ENCODE measurements at places on chromosomes 6 and 20. TPM values are rescaled to one million over a fixed set of nuclear protein-coding genes. Genes with fewer than 3 reads are reported as not detected.

Gene PRDM13
- total RNA-seq = not detected

DNA sequence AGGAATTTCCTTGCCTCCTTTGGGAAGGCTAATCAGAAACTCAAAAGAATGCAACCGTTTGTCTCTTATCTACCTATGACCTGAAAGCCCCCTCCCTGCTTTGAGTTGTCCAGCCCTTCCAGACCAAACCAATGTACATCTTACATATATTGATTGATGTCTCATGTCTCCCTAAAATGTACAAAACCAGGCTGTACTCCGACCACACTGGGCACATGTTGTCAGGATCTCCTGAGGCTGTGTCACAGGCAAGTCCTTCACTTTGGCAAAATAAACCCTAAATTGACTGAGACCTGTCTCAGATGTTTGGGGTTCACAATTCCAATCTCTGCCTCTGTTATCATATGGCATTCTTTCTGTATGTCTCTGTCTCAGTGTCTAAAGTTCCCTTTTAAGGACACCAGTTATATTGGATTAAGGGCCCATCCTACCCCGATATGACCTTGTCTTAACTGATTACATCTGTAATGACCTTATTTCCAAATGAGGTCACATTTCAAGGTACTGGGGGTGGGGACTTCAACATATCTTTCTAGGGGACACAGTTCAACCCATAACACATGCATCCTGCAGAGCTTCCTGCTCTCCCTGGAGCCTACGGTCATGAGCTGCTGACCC is 513.5 kb upstream of the JARID2 start:
- no peaks in the 10 kb centered on the region for H3K36me3 ChIP-seq
- peaks cover 60% of the 10 kb centered on the region for H3K4me1 ChIP-seq
- no peaks in the 10 kb centered on the region for H3K27me3 ChIP-seq
- no peak for DNase-seq
- H3K4me3 ChIP-seq = no peak overlapping the region

- H3K27me3 ChIP-seq = no peaks in the 10 kb centered on the region
- H3K36me3 ChIP-seq = no peaks in the 10 kb centered on the region
- H3K4me3 ChIP-seq = no peak overlapping the region
These were observed 137.7 kb upstream of the AKAP12 start for GRCh38 chr6:151101816-151102694.

- no peak overlapping the region for H3K27ac ChIP-seq
- H3K4me1 ChIP-seq = no peaks in the 10 kb centered on the region
- no peak for DNase-seq
- peaks cover 6% of the 10 kb centered on the region for H3K36me3 ChIP-seq
These were observed 36.2 kb upstream of the BAG2 start for GRCh38 chr6:57135885-57136284.

GRCh38 chr6:5175635-5176034 is 85.1 kb downstream of the LYRM4 start:
- no peak for DNase-seq
- no peaks in the 10 kb centered on the region for H3K27me3 ChIP-seq
- H3K27ac ChIP-seq = peak overlapping the region; percentile 82
- peaks cover 32% of the 10 kb centered on the region for H3K4me1 ChIP-seq
- H3K4me3 ChIP-seq = no peak overlapping the region
- no peaks in the 10 kb centered on the region for H3K36me3 ChIP-seq

GRCh38 chr6:152420696-152421095 is 216.5 kb downstream of the SYNE1 start:
- no peak overlapping the region for H3K27ac ChIP-seq
- H3K27me3 ChIP-seq = no peaks in the 10 kb centered on the region
- no peaks in the 10 kb centered on the region for H3K4me1 ChIP-seq

GRCh38 chr20:53712212-53712977 is 118.8 kb upstream of the ZNF217 start:
- no peak for DNase-seq
- H3K36me3 ChIP-seq = no peaks in the 10 kb centered on the region
- peaks cover 34% of the 10 kb centered on the region for H3K4me1 ChIP-seq
- no peak overlapping the region for H3K27ac ChIP-seq
- H3K27me3 ChIP-seq = no peaks in the 10 kb centered on the region
- H3K4me3 ChIP-seq = no peak overlapping the region

GRCh38 chr6:165662041-165662748 is 846 bp downstream of the PDE10A start:
- H3K36me3 ChIP-seq = no peaks in the 10 kb centered on the region
- H3K4me1 ChIP-seq = peaks cover 2% of the 10 kb centered on the region
- H3K27ac ChIP-seq = no peak overlapping the region

- no peak for DNase-seq
- no peak overlapping the region for H3K4me3 ChIP-seq
- no peak overlapping the region for H3K27ac ChIP-seq
These were observed 41.2 kb downstream of the LRFN2 start for GRCh38 chr6:40545954-40546353.

Gene PKIB
- total RNA-seq = 0.47 TPM

DNA sequence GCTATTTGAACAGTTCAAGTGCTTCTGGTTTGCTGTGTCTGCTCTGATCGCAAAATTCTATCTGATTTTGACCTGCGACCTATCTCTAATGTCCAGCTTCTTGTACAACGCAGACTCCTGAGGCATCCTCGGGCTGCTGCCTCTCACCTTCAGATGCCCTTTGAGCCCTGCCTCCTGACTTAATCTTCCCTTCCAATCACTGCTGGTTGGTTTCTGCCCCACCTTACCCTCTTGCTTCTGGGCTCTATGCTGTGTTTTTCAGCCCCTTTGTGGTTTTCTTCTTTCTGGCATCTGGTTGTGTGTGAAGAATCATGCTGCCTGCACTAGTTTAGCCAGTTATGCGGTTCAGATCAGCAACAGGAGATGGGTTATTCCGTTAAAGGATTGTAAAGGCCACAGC is 131.2 kb upstream of the THEMIS start:
- no peak for DNase-seq
- no peaks in the 10 kb centered on the region for H3K27me3 ChIP-seq
- H3K27ac ChIP-seq = no peak overlapping the region
- no peaks in the 10 kb centered on the region for H3K36me3 ChIP-seq

Gene ELOVL2
- 0.12 TPM for total RNA-seq

DNA sequence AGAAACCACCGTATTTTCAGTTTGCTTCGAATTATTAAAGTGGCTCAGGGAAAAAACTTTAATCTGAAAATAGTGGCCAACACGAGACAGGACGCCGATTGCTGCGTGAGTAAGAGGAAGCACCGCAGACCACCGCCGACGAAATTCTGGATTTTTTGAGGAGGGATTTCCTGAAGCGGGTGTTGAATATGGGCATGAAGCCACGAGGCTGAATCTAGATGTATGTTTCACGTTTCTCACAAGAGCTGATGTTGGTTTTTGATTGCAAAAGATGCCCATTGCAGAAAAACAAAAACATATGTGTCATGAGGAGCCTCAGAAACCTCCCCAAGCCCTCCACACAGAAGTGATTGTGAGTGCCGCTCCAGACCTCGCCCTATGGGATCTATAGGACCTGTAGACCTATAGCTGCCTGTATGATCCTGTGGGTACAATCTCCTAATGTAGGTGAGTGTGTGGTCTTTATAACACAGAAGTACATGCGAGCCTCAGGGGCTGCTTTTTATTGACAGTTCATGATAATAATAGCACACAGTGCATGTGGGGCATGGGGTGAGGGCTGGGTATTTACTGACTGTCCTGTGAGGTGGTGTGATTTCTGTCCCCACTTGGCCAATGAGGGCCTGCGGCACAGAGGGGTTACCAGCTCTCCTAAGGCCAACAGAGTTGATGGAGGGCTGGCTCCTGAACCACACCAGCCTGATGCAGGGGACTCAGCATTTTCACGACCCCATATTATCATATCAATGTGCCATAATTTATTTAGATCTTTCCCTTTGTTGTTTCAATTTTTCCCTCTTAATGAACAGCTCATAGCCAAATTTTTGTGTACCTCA is 243.9 kb downstream of the DLL1 start:
- peaks cover 47% of the 10 kb centered on the region for H3K27me3 ChIP-seq
- H3K27ac ChIP-seq = no peak overlapping the region
- no peaks in the 10 kb centered on the region for H3K4me1 ChIP-seq
- no peak overlapping the region for H3K4me3 ChIP-seq

GRCh38 chr6:95232446-95232845 is 344.9 kb upstream of the MANEA start:
- H3K4me3 ChIP-seq = no peak overlapping the region
- H3K27ac ChIP-seq = no peak overlapping the region
- no peak for DNase-seq
- H3K36me3 ChIP-seq = no peaks in the 10 kb centered on the region
- no peaks in the 10 kb centered on the region for H3K27me3 ChIP-seq
- H3K4me1 ChIP-seq = no peaks in the 10 kb centered on the region

DNA sequence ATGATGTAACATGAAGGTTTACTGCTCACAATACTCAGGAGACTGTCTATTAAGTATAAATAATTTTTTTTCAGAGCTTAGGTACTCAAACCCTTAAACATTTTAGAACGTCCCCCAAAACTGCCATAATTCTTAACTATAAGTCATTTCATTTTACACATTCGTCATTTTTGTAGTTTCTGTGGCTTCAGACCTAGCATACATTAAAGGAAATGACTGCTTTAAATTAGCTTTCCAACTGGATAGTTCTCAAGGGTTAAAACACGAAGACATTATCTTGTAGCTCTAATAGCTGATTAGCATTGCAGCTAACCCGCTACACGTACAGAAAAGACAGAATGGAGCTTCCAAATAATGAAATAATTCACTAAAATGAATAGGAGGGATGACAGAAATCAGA is 24.9 kb upstream of the PLN start:
- no peak overlapping the region for H3K27ac ChIP-seq
- no peaks in the 10 kb centered on the region for H3K4me1 ChIP-seq
- H3K4me3 ChIP-seq = no peak overlapping the region
- peaks cover 10% of the 10 kb centered on the region for H3K36me3 ChIP-seq
- no peaks in the 10 kb centered on the region for H3K27me3 ChIP-seq
- no peak for DNase-seq

- peaks cover 3% of the 10 kb centered on the region for H3K27me3 ChIP-seq
- no peak overlapping the region for H3K4me3 ChIP-seq
- peaks cover 2% of the 10 kb centered on the region for H3K4me1 ChIP-seq
- no peak for DNase-seq
- no peak overlapping the region for H3K27ac ChIP-seq
- H3K36me3 ChIP-seq = no peaks in the 10 kb centered on the region
These were observed 4.2 kb upstream of the MYLK4 start for GRCh38 chr6:2754911-2755310.

DNA sequence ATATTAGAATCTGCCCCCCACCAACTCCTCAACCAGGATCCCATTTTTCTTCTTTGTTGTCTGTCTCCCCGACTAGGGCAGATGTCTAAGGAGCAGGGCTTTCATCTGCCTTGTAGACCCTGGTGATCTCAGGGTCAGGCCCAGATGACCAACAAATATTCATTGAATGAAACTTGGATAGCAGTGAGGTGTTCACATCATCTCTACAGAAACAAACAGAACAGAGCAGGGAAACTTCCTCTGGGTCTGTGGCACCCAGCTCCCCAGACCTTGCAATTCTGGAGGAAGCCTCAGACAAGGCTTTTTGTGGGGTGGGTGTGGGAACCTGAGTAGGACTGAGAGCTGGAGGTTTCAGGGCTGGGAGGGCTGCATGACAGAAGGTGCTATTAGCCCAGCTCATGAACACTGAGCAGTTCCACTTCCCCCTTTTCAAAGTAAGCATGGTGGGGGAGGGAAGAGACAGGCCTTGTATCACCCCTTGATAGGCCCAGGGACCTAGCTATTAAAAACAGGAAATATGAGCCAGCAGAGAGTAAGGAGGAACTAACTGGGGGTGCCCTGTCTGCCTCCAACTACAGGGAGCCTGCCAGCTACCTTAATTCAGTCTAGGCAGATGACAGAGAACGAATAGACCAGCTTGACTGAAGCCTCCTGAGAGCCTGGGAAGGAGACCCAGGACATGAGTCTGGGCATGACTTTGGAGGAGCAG is 37.3 kb upstream of the TOP1 start:
- no peak overlapping the region for H3K27ac ChIP-seq
- no peaks in the 10 kb centered on the region for H3K36me3 ChIP-seq
- peaks cover 27% of the 10 kb centered on the region for H3K4me1 ChIP-seq

DNA sequence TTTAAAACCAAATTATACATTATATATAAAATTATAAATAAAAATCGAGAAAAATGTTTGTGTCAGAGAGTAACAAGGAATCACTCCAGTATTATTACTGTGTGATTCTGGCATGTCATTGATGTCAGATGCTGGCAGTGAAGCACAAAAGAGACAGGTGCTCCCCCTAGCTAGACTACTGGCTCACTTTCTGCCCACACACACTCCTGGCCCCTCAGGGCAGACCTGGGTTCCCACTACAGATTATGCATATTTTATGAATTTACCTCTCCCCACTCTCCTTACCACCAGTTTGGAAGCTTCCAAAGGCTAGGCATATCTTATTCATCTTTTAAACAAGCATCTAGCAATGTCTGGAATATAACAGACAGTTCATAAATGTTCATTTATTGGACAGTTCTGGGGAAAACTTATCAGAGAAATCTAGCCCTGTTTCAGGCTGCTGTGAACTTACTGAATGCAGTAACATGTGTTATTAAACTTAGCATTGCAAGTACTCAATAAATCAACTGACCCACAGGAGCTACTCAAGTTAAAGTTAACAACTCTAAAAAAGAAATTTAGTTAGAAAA is 12.8 kb downstream of the SNX3 start:
- no peaks in the 10 kb centered on the region for H3K27me3 ChIP-seq
- H3K4me1 ChIP-seq = peaks cover 3% of the 10 kb centered on the region
- no peak for DNase-seq
- no peak overlapping the region for H3K27ac ChIP-seq
- H3K4me3 ChIP-seq = no peak overlapping the region

Gene PGBD1
- total RNA-seq = 2.0 TPM

Data from T-cell (primary cell).